K562 (cell line): ENCODE measurements at places on chromosomes 4 and X.

DNA sequence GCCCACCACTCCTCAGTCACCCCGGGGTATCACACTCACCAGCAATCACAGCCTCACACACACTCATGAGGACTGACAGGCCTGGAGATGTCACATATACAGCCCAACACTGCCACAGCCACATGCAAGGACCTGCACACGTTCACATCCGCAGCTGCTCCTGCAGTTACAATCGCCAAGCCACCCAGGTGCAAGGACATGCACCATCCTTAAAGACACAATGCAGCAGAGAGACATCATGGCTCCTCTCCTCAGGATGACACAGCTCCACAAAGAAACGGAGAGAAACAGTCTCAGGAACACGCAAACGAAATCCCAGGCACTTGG, 1.1 kb downstream of the PCSK1N start:
- no peaks in the 10 kb centered on the region for H3K27me3 ChIP-seq
- no peaks in the 10 kb centered on the region for H3K36me3 ChIP-seq
- H3K4me1 ChIP-seq, result peaks cover 18% of the 10 kb centered on the region
- H3K27ac ChIP-seq, result no peak overlapping the region
- DNase-seq, result no peak

DNA sequence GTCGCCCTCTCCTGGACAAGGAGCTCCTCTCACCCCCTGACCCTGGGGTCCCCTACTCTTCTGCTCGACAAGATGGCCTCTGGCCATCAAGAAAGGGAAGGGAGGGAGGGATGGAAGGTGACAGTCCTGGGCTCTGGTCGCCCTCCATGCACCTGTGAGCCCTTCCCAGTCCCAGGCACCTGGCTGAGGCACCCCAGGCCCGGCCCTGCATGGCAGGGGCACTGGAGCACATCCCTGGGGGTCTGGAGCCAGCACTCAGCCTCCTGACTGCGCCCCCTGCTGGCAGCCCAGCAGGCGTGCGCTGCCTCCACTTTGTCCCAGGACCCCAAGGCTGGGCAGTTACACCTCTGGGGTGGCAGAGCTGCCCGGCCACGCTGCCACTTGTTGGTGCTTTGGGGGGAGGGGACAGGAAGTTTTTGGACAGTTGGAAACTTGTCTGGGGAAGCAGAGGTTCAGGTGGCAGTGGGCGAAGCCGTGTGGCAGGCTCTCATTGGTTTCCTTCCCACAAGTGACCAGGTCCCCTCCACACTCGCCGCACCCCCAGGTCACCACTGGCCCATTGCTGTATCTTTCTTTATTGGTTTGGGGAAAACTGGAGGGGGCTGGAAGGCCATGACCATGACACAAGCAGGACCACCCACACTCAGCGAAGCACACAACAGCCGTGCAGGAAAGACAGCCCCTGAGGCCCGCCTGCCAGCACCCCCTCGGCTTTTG, 4.3 kb downstream of the PNCK start:
- H3K4me3 ChIP-seq, result no peak overlapping the region
- H3K36me3 ChIP-seq, result no peaks in the 10 kb centered on the region
- peaks cover 55% of the 10 kb centered on the region for H3K4me1 ChIP-seq

GRCh38 chrX:107978707-107979307, 3.4 kb downstream of the TEX13B start:
- no peaks in the 10 kb centered on the region for H3K4me1 ChIP-seq
- no peak overlapping the region for H3K27ac ChIP-seq
- no peaks in the 10 kb centered on the region for H3K27me3 ChIP-seq
- no peak overlapping the region for H3K4me3 ChIP-seq

GRCh38 chr4:7187168-7187535, 5.2 kb upstream of the SORCS2 start:
- no peak overlapping the region for H3K27ac ChIP-seq
- H3K4me3 ChIP-seq, result no peak overlapping the region
- H3K36me3 ChIP-seq, result no peaks in the 10 kb centered on the region
- H3K27me3 ChIP-seq, result peaks cover 23% of the 10 kb centered on the region; the same call in 2 of the 3 replicates

DNA sequence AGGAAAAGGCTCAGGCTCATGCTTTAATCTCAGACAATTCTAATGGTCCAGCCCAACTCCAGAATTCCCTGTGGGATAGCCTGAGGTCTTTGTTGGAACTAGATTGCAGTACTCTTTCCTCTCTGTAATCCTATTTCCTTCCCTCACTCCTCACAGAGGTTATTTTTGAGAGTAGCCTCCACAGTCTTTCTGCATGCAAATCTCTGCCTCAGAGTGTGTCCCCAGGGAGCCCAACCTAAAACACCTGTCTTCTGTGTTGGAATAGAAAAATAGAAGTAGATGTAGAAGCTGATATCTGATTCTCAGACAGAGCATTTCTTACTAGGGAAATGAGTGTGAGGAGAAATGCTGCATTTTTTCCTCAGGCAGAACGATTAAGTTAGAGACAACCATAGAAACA, 915.5 kb upstream of the EPHA5 start:
- no peak overlapping the region for H3K4me3 ChIP-seq
- no peaks in the 10 kb centered on the region for H3K27me3 ChIP-seq
- no peak for DNase-seq

GRCh38 chr4:35556387-35556786, 687.9 kb downstream of the ARAP2 start:
- H3K36me3 ChIP-seq, result no peaks in the 10 kb centered on the region
- H3K27ac ChIP-seq, result no peak overlapping the region
- no peaks in the 10 kb centered on the region for H3K4me1 ChIP-seq
- no peak overlapping the region for H3K4me3 ChIP-seq
- no peaks in the 10 kb centered on the region for H3K27me3 ChIP-seq

DNA sequence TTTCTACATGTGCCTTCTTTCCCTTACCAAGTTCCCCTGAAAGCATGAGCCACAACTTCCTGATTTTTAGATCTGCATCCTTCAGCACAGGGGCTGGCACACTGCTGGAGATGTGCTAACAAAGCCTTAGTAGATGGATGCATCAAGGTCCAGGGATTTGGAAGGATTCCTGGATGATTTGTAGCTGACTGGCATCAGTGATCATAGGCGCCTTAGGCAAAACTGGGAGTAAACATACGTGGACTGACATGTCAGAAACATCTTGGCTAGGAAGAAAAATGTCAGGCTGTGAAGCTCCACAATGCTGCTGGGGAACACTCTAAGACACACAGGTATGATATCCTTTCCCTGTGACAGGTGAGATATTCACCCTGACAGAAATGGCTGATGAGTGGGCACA, 156.4 kb downstream of the AMELX start:
- H3K27me3 ChIP-seq, result no peaks in the 10 kb centered on the region
- H3K36me3 ChIP-seq, result no peaks in the 10 kb centered on the region
- H3K4me3 ChIP-seq, result no peak overlapping the region
- no peaks in the 10 kb centered on the region for H3K4me1 ChIP-seq
- no peak overlapping the region for H3K27ac ChIP-seq

- H3K27me3 ChIP-seq, result no peaks in the 10 kb centered on the region
- H3K36me3 ChIP-seq, result no peaks in the 10 kb centered on the region
- H3K27ac ChIP-seq, result no peak overlapping the region
- no peaks in the 10 kb centered on the region for H3K4me1 ChIP-seq
- DNase-seq, result no peak
- H3K4me3 ChIP-seq, result no peak overlapping the region
Observed at GRCh38 chrX:42098900-42099299, 175.5 kb upstream of the CASK start.

GRCh38 chr4:88753658-88754571, 56.3 kb upstream of the NAP1L5 start:
- peaks cover 15% of the 10 kb centered on the region for H3K4me1 ChIP-seq
- no peaks in the 10 kb centered on the region for H3K27me3 ChIP-seq
- H3K4me3 ChIP-seq, result no peak overlapping the region
- H3K36me3 ChIP-seq, result peaks cover 23% of the 10 kb centered on the region
- DNase-seq, result no peak
- H3K27ac ChIP-seq, result no peak overlapping the region

DNA sequence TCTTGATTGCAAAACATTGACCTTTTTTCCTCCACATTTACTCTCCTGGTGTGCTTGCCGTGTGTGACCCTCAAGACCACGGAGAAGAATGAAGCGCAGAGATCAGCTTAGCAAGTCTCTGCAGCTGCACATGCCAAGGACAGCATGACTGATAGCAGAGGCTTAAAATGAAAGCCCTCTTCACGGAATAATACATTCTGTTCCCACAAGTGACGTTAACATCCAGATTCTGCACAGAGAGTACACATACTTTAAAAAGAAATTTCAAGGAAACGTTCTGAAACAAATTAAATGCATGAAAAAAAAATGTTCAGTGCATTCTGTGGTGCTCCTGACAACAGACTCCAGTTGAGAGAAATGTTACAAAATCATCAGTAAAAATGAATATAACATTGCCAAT, 60.9 kb downstream of the SLC7A11 start:
- peaks cover 65% of the 10 kb centered on the region for H3K36me3 ChIP-seq
- H3K27me3 ChIP-seq, result no peaks in the 10 kb centered on the region
- H3K4me3 ChIP-seq, result no peak overlapping the region
- DNase-seq, result no peak

GRCh38 chr4:114277690-114278089, 298.2 kb upstream of the ARSJ start:
- no peaks in the 10 kb centered on the region for H3K36me3 ChIP-seq
- H3K4me3 ChIP-seq, result no peak overlapping the region
- H3K4me1 ChIP-seq, result no peaks in the 10 kb centered on the region
- no peak for DNase-seq
- no peak overlapping the region for H3K27ac ChIP-seq
- no peaks in the 10 kb centered on the region for H3K27me3 ChIP-seq
